ENCODE measurements at places on chromosomes 3 and 15.

DNA sequence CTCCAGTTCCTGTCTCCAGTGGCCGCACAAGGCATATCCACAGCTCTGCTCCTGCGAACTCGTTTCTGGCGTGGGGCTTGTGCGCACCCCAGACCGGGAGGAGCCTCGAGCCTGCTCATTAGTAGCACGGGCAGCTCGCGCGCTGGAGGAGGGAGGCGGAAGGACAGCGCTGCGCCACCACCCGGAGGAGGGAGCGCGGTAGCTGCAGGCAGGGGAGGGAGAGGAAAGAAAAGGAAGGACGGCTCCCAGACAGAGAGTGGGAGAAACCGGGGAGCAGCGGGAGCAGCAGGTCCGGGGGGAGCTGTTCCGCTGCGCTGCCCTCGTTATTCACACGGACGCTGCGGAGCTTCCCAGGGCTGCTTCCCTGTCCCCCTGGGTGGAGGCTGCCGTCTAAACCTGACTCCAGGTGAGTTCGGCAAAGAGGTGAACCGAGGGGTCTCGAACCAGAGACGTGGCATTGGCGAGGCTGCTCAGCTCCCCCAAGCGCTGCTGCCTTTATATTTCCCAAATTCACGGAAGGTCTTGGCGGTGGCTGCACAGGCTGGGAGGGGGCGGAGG, 121.3 kb upstream of the ZNF717 start:
- DNase-seq, result peak; percentile 6

GRCh38 chr3:177106184-177106583, 91.1 kb downstream of the TBL1XR1 start:
- no peak for DNase-seq

- peak; percentile 39 for DNase-seq
Measured at GRCh38 chr3:25033407-25034029, 394.5 kb upstream of the RARB start.

GRCh38 chr3:127170814-127171213, 22.1 kb upstream of the PRR23E start:
- DNase-seq, result no peak

GRCh38 chr3:73604451-73604850, 20.3 kb downstream of the PDZRN3 start:
- no peak for DNase-seq

DNA sequence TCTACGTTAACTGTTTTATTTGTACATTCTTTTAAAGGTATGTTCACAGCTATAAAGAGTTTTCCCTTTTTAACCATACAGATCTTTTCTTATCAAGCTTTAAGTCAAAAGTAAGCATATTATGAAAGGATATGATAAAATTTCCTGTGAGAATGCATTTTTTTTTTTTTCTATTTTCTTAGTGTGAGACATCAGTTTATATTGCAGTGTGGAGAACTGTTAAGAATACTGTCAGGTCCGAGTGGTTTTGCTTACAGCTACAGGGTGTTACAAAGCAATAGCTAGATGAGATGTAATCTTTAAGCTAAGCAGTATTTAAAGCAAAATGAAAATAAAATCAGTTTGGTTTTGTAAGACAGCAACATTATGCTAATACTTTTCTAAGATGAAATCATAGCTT, 133.2 kb downstream of the SLC25A26 start:
- no peak for DNase-seq

- no peak for DNase-seq
Measured at GRCh38 chr15:88250826-88251225, 5.7 kb downstream of the NTRK3 start.

- no peak for DNase-seq
Measured at GRCh38 chr3:34955680-34956079, 683.6 kb upstream of the ARPP21 start.

- no peak for DNase-seq
Measured at GRCh38 chr3:51983578-51984268, 388 bp downstream of the ACY1 start.

DNA sequence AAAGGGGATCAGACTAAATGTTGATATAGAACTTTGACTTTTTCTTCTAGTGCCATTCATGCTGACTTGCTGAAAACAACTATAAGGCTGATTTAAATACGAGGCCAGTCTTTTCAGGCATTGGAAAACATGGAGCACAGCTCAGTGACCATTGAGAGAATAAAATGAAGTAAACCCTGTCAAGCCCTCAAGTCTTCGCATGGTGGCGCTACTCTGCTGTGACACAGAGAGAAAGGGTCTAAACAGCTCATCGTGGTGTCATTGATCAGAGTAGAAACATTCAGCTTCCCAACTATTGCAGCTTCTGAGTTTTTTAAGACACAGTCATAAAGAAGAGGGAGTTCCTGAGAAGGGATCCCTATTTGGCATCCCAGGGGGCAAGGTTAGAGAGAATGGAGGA, 716.2 kb downstream of the DIPK2A start:
- no peak for DNase-seq

- DNase-seq, result no peak
Measured at GRCh38 chr15:73803806-73804205, 50.7 kb upstream of the INSYN1 start.

DNA sequence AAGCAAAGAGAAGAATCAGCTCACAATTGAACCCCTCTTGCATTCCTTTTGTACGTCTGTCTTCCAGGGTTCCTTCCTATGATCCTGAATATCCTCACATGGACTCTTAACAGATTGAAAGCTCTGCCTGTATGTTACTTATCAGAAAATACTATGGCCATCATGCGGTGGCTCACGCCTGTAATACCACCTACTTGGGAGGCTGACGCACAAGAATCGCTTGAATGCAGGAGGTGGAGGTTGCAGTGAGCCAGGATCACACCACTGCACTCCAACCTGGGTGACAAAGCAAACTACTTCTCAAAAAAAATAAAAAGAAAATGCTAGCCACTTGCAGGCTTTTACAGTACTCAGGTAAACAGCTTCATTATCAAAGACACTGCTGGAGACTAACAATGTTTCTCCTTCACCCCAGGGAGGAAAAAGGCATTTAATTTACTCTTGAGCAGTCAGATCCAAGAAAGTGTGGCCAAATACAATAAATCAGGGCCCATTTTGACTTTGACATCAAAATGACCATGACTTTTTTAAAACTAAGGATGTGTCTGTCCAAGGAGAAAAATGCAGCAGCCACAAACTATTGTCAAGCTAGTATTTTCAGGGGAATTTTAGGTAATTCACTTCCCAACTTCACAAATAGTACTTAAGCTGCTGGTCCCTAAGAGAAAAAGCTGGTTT, 27.3 kb downstream of the NPTN start:
- no peak for DNase-seq

DNA sequence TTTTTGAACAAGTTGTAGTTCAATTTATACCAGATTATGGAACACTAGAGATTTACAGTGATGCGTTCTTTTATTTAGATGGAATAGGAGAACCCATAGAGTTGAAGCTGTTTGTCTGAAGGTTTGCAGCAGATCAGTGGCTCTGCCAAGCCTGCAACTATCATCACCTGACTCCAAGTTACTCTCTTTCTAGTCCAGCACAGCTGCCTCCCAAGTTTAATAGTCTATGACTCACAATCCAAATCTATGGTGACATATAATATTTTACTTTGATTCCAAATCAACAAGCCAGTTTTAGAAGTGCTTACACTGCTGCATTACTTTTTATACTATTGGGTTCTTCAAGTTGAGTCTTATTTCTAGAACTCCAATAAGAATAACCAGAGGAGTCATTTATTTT, 400.4 kb downstream of the LPP start:
- no peak for DNase-seq

DNA sequence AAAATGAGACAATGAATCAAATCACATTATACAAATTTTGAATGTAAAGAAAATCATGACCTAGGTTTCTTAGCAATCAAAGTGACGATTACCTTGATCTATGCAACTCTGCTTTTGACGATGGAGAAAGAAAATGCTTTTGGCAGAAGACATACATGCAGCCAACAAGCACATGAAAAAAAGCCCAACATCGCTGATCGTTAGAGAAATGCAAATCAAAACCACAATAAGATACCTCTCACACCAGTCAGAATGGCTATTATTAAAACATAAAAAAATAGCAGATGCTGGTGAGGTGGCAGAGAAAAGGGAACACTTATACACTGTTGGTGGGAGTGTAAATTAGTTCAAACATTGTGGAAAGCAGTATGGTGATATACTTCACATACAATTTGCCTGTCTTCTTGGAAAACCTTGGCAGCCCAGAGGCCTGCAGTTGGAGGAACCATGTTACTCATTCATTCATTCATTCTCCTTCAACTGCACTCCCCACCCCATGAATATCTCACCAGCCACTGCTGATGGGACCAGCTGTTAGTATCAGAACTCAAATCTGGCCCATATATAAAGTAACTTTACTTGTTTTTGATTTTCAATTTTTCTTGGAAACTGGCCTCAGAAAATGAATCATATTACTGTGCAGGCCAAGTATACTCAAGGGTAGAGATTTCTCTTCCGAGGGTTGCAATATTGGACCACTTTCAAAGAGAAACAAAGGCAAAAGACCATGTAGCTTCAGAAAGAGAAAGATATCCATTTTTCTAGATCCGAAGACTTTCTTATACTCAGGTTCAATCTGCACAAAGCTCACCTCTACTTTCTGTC, 358.6 kb upstream of the ARHGEF26 start:
- no peak for DNase-seq

DNA sequence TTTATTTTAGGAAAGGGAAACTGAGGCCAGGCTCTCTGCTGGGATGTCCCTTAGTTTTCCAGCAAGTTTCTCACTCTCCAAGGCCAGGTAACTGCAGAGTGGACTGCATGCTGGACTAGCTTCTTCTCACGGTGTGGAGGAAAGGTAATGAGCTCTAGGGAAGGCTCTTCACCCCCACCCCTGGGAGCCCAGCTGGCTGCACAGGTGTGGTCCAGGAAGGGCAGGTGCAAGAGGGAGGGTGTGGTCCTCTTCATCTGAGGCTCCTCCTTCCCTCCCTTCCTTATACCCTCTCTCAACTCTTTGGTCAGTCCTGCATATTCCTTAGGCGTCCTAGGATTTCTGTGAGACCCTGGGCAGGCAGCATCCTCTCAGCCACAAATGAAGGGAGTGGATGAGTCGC, 33.9 kb downstream of the RNU5B-1 start:
- DNase-seq, result no peak

DNA sequence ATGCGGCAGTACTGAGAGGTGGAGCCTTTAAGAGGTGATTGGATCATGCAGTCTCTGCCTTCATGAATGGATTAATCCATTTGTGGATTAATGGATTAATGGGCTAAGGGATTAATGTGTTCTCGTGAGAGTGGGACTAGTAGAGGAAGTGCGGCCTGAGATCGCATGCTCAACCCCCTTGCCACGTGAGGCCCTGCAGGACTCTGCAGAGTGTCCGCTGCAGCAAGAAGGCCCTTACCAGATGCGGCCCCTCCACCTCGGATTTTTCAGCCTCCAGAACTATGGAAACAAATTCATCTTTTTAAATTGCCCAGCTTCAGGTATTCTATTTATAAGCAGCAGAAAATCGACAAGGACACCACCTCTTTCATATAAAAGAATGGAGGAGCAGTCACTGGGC, 148.8 kb downstream of the TPRA1 start:
- DNase-seq, result no peak

DNA sequence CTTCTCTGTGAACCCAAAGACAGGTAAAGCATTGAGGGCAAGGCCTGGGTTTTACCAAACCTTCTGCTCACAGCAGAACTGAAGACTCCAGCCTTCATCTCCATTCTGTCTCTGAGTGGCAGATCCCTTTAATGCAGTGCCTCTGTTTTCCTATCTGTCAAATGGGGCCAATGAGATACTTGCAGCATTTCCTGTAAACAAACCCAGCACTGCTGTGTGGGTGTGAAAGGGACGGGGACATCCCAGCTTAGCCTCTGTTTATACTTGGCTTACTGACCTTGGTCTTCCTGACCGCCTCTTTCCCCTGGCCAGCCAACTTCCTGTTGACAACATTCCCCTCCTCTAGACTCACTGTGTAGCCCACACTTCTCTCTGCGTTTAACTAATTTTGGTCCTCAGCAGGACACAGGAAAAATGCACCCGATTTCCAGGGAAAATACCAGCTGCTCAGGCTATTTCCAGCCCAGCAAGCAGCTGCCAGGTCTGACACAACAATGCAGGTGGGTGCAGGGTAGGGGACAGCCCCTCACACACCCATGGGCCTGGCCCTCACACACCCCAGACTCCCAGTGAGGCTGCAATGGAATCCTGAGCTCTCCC, 105.9 kb upstream of the HERC1 start:
- DNase-seq, result peak; percentile 38

GRCh38 chr3:168973206-168973605, 690.3 kb downstream of the MECOM start:
- no peak for DNase-seq

Measured in activated CD4-positive, alpha-beta T cell treated with anti-CD3 and anti-CD28 coated beads for 36 hours (primary cell).